Kidney (tissue), 22 donors: ENCODE measurements at places on chromosomes 6 and 20. TPM values are rescaled to one million over a fixed set of nuclear protein-coding genes. Genes with fewer than 3 reads are reported as not detected.

The TSBP1 gene
- not detected for total RNA-seq

GRCh38 chr6:154598399-154598798, 87.9 kb upstream of the CNKSR3 start:
- no peaks in the 10 kb centered on the region for H3K27me3 ChIP-seq
- H3K36me3 ChIP-seq: no peaks in the 10 kb centered on the region

GRCh38 chr6:12261502-12261901, 28.7 kb upstream of the EDN1 start:
- H3K27me3 ChIP-seq: no peaks in the 10 kb centered on the region
- no peak overlapping the region for H3K27ac ChIP-seq
- no peaks in the 10 kb centered on the region for H3K36me3 ChIP-seq
- DNase-seq: no peak
- H3K4me1 ChIP-seq: no peaks in the 10 kb centered on the region

- DNase-seq: no peak
- H3K4me1 ChIP-seq: peaks cover 7% of the 10 kb centered on the region
- peak overlapping the region; percentile 99 for H3K27ac ChIP-seq
- H3K4me3 ChIP-seq: peak overlapping the region; percentile 96
- no peaks in the 10 kb centered on the region for H3K36me3 ChIP-seq
These were observed 554 bp upstream of the ZSCAN31 start for GRCh38 chr6:28336284-28337120.
